ENCODE measurements at places on chromosomes 1 and 21.

DNA sequence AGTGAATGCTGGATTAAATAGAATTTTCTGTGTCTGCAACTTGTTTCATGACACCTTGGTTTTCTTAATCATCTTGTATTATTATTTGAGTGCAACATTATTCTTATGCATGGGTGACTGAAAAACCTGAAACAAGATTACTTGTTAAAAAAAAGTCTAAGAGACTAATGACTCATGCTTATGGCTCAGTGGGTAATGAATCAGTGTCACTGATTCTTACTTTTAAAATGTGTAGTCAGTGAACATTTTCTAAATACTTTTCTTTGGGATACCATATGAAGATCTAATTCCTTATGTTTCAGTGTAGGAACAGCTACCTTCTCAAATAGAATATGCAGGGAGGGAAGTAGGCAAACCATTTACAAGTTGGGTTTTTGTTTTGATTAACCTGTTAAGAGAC lies 65.5 kb downstream of the PRKAA2 start:
- DNase-seq: no peak

DNA sequence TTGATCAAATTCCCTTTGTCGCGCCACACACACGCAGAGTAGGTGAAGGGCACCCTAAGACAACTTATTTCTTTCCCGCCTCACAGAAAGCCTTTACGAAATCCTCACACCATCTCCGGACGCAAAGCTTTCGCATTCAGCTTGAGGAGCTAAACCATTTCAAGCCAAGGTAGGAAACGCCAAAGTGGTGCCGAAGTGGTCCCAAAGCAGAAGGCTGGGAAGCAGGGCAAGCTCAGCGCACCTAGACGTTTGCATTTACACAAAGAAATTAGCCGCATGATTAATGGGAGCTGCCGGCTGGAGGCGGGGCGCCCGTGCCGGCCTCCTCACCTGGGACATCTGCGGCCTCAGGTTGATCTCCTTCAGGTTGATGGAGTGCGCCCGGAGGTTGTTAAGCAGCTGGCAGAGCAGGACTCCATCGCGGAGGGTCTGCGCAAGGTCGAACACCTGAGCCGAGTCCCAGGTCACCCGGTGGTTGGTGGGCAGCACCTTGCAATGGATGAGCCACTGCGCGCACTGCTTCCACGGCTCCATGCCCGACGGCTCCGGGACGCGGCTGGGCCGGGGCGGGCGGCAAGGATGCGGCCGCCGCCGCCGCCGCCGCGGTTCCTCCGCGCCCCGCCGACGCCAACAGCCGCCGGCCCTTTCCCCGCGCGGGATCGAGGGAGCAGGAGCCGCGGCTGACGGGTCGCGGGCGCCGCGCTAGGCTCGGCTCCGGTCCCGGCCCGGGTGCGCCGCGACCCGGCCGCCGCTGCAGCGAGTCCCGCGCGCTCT lies 457 bp downstream of the VAV3 start:
- peak; percentile 1 for DNase-seq

DNA sequence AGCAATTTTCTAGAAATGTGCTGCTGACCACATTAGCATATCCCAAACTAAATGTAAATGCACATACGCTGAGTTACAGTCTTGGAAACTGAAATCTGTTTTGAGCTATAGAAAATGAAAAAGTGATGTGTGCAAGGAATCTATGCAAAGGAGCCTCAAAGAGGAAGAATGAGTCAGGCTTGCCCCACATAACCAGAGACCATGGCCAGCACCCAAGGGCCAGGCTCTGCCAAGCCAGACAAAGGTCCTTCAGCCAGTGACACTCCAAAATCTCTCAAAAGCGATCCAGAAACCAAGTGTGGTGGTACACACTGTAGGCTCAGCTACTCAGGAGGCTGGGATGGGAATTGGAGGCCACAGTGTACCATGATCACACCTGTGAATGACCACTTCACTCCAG lies 195.2 kb downstream of the TOMM20 start:
- no peak for DNase-seq

DNA sequence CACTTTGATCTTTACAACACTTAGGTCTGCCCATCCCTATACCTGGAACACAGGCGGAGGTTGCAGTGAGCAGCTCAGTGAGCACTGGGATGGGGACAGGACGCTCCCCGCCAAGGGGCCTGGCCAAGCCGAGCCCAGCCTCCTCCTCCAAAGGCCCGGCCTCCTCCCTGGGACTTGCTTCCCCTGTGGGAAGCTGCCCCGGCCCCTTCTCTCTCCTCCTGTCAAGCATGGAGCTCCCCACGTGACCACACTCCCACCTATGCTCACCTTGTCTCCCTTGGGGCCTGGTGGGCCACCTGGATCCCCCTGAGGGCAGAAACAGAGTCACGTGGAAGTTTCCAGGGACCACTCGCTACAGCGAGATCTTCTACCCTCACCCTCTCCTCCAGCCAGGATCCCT lies 12.9 kb downstream of the COL16A1 start:
- no peak for DNase-seq

DNA sequence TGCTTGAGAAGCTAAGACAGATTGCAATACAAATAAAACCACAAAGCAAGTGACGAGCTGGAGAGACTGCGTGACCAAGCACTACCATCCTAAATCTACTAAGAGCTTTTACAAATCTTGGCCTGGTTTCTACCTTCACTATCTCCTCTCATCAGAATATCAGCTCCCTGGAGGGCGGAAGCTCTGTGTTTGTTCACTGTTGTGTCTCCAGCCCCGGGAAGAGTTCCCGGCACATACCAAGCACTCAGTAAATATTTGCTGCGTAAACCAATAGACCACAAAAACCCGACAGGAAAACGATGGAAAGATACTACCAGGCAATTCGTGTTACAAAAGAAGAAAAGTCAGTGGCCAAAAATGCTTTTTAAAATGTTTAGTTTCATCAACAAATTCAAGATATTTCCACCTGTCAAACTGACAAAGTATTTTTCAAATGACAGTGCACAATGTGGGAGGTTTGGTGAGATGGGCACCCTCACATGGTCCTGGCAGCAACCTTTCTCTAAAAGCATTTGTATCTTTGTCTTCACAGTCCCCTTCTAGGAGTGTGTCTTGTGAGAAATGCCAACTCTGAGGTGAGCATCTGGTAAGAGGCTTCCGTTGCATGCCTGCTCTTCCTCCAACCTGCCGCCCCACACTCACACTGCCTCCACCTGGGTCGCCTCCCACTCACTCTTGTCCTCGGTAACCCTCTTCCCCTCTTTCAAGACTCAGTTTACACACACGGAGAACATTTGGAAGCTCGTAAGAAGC lies 34.7 kb downstream of the SLC1A7 start:
- DNase-seq: peak; percentile 57

GRCh38 chr1:18288722-18289121 lies 181.1 kb downstream of the IGSF21 start:
- DNase-seq: no peak

GRCh38 chr1:241542199-241542907 lies 10.2 kb downstream of the KMO start:
- no peak for DNase-seq

GRCh38 chr1:239254999-239255398 lies 131.4 kb upstream of the CHRM3 start:
- DNase-seq: no peak

- no peak for DNase-seq
Observed at GRCh38 chr1:218787826-218788225, 385.9 kb upstream of the LYPLAL1 start.

DNA sequence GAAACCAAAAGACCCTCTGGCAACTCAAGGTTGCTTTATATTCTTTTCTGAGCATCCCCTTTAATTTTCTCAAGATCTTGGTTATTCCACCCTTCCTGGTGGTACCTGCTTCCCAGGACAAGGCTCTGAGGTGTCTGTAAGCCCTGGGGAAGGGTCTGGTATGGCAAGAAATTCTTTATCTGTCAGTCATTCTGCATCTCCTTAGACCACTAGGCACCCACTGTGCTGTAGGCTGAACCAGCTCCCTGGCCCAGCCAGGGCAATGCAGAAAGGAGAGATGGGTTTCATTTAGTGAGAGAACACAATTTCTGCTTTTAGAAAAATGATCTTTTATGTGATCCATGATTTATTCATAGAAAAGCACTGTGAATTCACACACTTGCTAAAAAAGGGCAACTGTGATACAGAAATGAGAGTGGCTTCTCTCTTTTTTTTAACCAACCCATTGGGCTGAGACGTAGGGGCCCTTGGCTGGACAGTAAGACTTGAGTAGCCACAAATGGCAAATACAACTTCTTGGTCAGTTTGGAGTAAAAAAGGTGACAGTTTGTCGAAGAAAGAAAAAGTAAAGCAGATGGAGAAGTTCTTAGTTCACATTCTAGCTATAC lies 4.1 kb downstream of the UROD start:
- no peak for DNase-seq

GRCh38 chr1:109193653-109194590 lies 19.8 kb upstream of the SARS1 start:
- peak; percentile 59 for DNase-seq

DNA sequence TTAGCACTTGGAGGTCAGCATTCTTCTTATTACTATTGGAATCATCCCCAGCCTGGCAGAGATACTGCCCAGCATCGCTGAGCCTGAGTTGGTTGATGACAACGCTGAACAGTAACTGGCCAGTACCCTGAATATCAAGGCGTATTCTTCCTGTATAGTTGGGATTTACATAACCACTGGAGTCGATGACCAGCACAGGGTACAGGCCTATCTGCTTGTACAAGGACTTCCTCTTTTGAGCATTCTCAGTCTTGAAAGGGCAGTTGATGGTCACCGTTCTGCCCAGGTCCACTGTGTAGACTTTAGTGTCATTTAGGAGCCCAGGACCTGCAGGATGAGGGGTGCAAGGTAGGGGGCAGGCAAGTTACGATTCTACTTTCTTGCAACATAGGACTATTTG lies 8.8 kb downstream of the PIGR start:
- no peak for DNase-seq

- DNase-seq: no peak
Observed at GRCh38 chr1:184296466-184297243, 90.2 kb upstream of the C1orf21 start.

- no peak for DNase-seq
Observed at GRCh38 chr1:76335882-76336281, 261.3 kb downstream of the ST6GALNAC3 start.

DNA sequence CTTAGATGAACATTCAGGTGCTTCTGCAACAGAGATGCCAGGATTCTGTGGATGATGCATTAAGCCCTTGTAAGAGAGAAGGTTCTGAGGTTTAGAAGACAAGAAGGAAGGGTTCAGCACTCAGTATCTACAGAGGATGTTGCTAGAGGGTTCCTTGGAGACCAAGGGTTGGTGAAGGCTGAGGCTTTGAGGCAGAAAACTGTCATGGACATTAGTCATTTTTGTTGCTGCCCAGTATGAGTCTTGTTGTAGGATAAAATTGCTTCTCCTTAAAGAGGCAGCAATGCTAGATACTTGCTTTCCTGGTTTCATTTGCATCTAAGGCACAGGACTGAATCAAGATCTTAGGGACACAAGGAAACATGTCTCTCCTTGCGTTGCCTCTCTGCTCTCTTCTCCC lies 319.4 kb upstream of the NFIA start:
- DNase-seq: no peak

- DNase-seq: no peak
Observed at GRCh38 chr1:167864392-167865032, 49.4 kb downstream of the ADCY10 start.

- no peak for DNase-seq
Observed at GRCh38 chr1:199081739-199082138, 442.9 kb downstream of the PTPRC start.

DNA sequence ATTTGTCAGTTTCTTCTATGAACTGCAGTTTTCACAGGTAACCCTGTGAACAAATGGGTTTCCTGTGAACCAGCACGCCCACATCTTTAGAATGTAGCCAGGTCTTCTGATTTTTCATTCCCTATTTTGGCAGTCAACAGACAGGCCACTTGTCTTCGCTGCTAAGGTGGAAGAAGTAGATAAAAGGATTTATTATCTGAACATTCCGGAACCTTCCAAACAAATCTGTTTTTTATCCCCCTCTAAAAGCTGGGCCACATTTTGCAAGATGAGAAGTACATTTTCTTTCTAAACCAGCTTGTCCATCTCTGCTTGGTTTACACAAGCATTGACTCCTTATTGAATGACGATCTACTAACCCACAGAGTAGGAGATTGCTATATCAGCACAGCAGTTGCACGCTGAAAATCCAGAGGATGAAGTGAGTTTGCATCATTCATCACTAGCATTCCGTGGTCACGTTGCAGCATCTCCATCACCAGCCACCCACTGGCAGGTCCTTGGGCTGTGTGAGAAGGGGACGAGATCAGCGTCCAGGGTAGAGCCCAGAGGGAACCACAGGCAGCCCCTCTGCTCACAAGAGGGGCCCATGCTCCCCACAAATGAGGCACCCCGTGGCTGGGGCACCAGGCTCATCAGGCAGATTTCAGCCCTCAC lies 83.5 kb downstream of the TOMM20 start:
- DNase-seq: no peak

DNA sequence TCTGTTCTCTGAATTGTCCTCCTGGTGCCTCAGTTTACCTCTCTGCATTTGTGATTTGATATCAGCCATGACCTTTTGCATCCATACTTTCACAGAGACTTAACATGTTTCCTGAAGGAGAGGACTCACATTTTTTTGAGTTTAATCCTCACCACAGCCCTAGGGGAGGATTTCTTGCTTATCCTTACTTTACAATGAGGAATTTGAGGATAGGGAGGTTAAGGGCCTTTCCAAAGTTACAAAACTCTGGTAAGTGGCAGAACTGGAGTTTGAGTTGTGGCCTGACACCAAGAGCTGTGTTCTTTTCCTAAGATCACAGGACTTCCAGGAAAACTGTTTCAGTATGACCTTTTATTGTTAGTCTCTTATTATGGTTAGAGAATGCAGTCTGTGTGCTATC lies 34.2 kb downstream of the TNFRSF8 start:
- DNase-seq: no peak

DNA sequence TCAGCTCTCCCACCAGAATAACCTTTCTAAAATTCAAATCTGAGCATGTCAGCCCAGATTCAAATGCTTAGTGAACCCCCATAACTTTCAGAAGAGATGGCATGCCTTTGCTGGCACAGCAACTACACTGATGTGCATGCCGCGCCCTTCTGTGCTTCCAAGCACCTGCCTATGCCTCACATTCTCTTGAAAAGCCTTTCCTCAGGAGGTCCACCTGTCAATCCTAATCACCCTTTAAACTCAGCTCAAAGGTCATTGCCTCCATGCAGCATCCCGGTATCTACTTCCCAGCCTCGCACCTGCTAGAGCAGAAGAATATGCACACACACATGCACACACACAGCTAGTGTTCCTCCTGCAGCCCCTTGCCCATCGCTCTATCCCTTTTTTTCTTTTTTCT lies 5.2 kb upstream of the S100A2 start:
- DNase-seq: peak; percentile 44

DNA sequence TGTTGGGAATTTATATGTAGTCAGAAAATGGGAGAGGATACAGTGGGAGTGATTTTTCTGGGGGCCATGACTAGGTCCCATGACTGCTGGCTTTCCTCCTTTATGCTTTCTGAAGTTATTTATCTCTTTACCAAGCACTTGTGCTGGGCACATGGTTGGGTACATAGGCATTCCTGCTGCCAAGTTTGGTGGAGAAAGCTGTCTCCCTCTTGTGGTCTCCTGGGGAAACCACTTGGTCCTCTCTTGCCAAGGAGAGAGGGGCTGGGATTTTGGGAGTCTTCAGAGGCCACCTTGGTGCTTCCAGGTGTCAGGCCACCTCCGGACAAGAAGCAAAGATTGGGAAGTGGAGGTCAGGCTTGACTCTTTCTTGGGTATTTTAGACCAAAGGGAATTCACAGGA lies 120.2 kb upstream of the KCNE2 start:
- DNase-seq: no peak

GRCh38 chr1:247548092-247548491 lies 842 bp upstream of the GCSAML start:
- no peak for DNase-seq

- DNase-seq: no peak
Observed at GRCh38 chr1:56780128-56780750, 39.0 kb downstream of the FYB2 start.
